ENCODE measurements at places on chromosomes 2 and 18.

- no peak for DNase-seq
Observed at GRCh38 chr2:196941398-196942078, 15.0 kb upstream of the PGAP1 start.

- no peak for DNase-seq
Observed at GRCh38 chr2:34121076-34121475, 522.0 kb upstream of the FAM98A start.

- DNase-seq, result no peak
Observed at GRCh38 chr2:205463466-205464025, 218.8 kb upstream of the NRP2 start.

- DNase-seq, result no peak
Observed at GRCh38 chr18:48459016-48459415, 49.8 kb upstream of the ZBTB7C start.

DNA sequence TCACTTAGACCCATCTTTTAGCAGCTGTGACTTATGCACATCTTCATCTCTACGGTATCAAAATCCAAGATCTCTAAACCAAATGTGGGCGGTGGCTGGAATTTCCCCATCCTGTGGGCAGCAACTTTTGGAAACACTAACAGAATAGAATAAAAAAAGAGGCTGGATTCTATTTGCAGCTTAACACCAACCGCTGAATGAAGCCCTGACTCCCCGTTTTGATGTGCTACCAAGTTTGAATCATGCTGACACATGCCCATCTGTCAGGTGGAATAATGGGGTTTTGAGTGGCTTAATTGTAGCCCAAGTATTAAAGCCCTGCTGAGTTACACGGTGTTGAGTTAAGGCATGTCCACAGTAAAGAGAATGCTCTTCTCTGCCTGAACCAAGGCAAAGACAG is 165.2 kb downstream of the MTCL1 start:
- no peak for DNase-seq

GRCh38 chr2:230471074-230471473 is 55.1 kb downstream of the SP100 start:
- DNase-seq, result no peak

DNA sequence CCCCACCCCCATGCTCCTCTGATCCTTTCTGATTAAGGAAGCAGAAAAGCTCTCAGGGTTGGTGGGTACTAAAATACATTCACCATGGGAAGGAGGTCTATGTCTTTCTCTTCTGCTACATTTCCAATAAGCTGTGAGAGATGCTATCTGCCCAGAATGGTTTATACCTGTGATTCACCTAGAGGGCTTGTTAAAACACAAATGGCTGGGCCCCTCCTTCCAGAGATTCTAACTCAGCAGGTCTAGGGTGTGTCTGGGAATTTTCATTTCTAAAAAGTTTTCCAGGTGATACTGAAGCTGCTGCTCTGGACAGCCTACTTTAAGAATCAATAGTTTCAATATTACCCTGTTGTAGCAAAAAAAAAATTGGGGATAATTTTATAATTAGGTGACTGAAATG is 772.2 kb upstream of the ZEB2 start:
- no peak for DNase-seq

All from D721Med (cell line).